ENCODE measurements at places on chromosomes 2 and 18.

DNA sequence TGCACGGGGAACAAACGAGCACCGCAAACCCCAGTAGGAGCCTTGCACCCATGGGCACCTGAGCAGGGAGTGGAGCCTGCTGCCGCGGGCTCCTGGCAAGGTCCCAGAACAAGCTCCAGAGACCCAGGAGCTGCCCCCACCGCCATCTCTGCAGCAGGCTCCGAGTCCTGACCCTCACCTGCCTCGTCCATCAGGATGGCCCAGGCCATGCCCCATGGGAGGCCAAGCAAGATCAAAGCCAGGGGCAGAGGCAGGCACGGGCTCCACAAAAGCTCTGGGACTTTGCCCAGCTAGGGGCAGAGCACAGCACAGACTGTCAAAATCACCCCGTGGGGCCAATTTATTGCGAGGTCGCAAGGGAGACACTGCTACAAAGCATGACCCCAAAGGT lies 43.6 kb downstream of the GPC1 start:
- no peak for DNase-seq

DNA sequence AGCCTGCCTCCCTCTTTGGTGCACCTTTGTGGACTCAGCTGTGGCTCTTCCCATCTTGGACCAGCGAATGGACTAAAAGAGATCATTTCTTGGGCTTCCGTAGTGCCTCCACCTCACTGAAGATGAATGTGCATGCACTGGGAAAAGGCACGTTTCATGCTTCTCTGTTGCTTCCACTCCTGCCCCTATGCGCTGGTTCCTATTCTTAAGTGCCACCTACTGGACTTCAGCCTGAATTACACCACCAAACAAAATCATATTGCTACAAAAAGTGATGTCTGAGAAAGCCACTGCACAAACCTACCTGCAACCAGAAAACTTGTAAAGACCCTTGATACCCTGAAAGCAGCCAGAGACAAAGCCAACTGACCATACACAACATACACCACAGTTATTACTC lies 695.6 kb downstream of the TSN start:
- DNase-seq: peak; percentile 35

DNA sequence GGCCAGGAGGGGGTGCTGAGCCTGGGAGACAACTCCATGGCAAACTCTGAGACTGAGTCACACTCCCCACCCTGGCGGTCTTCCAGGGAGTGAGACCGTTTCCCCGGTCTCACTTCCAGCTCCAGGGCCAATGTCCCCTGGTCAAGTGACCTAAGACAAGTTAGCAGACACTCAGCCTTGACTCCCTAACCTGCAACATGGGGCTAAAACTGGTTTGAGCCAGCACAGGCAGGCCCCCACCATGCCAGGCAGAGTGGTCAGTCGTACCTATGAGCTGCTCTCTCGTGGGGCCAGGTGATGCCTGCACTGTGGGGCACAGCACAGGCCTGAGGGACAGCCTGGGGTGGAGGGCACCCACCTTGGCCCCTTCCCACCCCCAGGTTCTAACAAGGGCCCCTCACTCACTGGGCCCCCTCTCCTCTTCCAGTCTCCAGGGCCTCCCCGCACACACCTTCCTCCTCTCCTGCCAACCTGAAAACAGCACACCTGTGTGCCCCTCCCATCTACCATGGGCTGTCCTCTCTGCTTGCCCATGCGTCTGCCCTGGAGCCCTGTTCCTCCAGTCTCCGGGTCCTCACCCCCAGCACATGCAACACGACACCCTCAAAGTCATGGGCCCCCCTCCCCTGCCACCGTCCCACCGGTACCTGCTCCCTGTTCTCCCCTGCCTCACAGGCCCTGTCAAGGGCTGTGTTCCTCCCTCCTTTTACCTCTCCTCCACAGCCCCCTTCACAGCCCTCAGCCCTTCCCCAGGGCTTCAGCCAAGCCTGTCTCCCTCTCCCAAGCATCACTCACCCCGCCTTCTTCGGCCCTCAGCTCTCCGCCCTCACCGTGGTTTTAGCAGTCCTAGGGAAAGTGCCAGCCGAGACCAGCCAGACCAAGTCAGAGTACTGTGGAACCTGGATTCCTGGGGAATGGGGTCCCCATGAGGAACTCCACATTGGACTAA lies 1.6 kb downstream of the GPR17 start:
- DNase-seq: peak; percentile 46

GRCh38 chr2:29182334-29182733 lies 67.1 kb downstream of the CLIP4 start:
- no peak for DNase-seq

GRCh38 chr2:36695746-36696415 lies 626 bp upstream of the VIT start:
- DNase-seq: peak; percentile 78

- no peak for DNase-seq
Measured at GRCh38 chr2:43124687-43125057, 101.7 kb downstream of the ZFP36L2 start.

All from AG10803 (cell line).